T-helper 1 cell (primary cell): ENCODE measurements at places on chromosomes 4 and X.

- peak; percentile 82 for DNase-seq
These were observed 1.7 kb upstream of the FGFRL1 start for GRCh38 chr4:1009542-1010394.

DNA sequence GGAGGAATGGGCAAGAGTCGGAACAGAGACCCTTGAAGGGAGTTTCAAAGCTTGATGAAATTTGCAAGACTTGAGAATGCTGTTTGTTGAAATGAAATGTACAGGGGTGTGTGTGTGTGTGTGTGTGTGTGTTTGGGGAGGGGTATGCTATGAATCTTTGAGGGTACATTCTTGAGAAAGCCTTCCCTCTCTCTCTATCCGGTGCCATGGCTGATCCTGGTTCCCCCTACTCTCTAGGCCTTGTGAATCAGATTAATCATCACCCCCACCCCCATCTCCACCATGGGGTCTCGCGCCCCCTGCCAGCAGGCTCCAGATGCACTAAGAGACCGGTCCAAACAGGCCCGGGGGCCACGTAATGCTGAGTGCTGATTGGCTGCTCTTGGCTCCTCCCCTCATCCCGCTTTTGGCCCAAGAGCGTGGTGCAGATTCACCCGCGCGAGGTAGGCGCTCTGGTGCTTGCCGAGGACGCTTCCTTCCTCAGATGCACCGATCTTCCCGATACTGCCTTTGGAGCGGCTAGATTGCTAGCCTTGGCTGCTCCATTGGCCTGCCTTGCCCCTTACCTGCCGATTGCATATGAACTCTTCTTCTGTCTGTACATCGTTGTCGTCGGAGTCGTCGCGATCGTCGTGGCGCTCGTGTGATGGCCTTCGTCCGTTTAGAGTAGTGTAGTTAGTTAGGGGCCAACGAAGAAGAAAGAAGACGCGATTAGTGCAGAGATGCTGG, at the start of gene HTR2C:
Gene HTR2C (plus strand): TSS at position 441 of the 729 bp plus-strand sequence. CDS start 142,851 bp downstream, outside the sequence.
- DNase-seq, result no peak

- DNase-seq, result no peak
These were observed 118.2 kb downstream of the NAF1 start for GRCh38 chr4:163048447-163048846.

- DNase-seq, result no peak
These were observed 596.5 kb downstream of the SPOCK3 start for GRCh38 chr4:166637816-166638215.
